ENCODE measurements at places on chromosomes 13 and 19.

- no peak for DNase-seq
These were observed 15.7 kb downstream of the MRPS12 start for GRCh38 chr19:38946229-38947010.

DNA sequence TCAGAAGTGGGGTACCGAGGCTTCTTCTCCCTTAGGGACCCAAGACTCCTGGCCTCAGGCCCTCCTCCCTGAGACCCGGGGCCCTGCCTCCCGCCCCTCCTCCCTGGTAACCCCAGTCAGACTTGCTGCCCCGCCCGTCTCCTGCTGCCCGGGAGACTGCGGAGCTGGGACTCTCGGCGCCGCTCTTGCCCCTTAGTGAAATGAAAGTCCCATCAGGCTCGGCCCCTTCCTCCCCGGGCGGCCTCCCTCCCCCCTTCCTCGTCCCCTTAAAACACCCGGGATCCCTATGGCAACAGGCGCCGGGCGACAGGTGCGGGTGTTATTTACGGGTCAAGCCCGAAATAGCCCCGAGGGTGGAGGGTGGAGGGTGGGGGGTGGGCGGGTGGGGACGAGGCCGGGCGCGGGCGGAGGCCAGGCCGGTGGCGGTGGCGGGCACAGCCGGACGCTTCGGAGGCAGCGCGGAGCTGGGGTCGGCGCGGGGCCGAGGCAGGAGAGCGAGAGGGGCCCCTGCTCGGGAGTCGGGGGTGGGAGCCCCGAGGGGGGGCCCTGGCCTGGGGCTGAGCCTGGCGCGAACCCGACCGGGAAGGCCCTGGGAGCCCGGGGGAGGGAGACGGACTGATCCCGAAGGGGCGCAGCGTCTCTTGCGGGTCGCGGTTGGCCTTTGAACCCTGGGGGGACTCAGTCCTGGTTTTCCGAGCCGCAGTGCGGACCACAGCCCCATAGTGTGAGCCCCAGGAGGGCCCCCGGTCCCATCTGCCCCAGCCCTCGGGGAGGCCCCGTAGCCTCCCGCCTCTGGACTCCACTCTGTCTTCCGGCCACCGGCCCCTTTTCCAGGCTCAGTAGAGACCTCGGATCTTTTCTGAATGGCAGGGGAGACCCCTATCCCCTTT, at the start of gene CACNG6:
Gene CACNG6 (plus strand): TSS at position 414 of the 890 bp plus-strand sequence. CDS start 1,241 bp downstream, outside the sequence.
- no peak for DNase-seq

- no peak for DNase-seq
These were observed 43.8 kb upstream of the GRTP1 start for GRCh38 chr13:113407531-113408393.

DNA sequence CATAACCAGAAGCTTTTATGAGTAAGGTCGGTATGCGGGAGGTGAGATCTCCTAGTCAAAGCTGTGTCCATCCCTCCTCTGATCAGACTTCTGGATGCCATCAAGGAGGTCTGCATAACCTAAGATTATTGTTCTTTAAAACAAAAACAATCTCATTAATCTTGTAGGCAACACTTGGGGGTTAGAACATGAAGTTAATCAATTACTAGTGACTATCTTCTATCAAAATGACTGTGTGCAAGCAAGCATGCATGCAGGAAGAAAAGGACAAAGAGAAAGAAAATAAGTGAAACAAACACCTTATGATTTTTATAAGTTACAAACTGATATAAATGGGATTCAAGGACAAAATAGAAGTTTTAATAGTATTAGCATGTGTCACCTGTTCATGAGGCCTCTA, 2435.9 kb upstream of the PCDH20 start:
- DNase-seq, result no peak

DNA sequence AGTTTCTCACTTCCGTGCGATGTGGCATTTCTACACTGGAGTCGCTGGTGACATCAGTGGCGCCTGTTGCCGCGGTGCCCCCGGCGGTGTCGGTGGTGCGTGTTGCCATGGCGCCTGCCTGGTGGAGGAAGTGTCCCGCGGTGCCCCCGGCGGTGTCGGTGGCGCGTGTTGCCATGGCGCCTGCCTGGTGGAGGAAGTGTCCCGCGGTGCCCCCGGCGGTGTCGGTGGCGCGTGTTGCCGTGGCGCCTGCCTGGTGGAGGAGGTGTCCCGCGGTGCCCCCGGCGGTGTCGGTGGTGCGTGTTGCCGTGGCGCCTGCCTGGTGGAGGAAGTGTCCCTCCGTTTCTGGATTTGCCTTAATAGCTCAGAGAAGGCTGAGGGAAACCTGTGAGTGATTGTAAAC, 127.6 kb downstream of the KDM4B start:
- DNase-seq, result no peak

GRCh38 chr19:30161770-30162169, 210.4 kb upstream of the ZNF536 start:
- no peak for DNase-seq

GRCh38 chr13:77623806-77624205, 73.7 kb upstream of the SLAIN1 start:
- DNase-seq, result no peak

- no peak for DNase-seq
These were observed 30.7 kb upstream of the NFIC start for GRCh38 chr19:3335431-3336350.

DNA sequence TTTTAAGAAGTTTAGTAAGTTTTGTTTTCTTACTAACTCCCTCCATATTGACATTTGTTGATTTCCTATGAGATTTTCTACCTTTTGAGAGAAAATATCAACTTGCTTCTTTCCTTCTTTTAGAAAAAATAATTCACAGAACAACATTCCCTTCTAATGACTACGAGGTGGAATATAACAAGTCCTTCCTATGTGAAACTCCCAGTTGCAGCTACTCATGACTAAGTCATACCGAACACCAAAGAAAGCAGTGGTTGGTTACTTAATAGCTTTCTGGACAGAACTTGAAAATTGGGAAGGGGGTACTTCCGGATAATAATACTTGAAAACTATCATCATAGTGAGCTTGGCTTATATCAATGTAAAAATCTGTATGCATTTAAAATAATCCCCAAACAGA, 144.8 kb downstream of the DACH1 start:
- DNase-seq, result no peak

DNA sequence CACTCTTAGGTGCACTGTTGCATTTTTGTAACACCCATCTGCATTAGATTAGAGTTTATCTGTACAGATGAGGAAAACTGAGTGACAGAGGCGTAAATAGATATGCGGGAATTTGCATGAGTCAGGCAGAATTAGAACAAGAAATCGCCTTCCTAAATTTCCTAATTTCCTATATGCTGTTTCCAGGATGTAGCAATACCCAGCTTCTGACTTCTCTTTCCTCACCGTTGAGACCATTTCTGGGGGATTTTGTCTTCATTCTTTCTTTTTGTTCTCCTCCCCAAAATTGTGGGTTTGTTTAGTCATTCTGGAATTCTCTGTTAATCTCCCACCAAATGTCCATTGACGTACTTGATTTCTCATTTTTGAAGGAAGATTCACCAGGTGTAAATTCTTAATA, 10.6 kb upstream of the ZNF792 start:
- no peak for DNase-seq

DNA sequence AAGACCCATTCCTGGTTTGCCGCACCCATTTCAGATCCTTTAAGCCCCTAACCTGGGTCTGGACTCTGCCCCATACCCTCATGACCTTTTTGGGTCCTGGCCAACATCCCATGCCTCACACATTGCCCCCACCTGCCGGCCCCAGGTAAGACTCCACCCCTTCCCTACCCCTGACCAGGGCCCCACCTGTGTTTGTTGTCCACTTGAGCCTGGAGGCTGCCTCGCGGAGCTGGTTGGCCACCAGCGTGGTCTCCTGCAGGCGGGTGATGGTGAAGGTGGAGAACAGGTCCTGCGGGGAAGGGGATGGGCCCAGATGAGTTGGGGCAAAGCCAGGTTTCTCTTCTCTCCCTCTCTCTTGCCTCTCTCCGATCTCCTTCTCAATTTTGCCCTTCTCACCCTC, 19.5 kb downstream of the MAN2B1 start:
- no peak for DNase-seq

DNA sequence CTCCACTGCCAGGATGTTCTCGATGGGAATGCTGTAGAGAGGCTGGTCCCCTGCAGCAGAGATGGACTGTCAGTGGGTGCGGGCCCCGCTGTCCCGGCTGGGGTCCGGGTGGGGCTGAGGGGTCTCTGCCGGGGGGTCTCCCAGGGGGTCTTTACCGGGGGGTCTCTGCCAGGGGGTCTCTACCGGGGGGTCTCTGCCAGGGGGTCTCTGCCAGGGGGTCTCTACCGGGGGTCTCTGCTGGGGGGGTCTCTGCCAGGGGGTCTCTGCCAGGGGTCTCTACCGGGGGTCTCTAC, 25.7 kb upstream of the C13orf46 start:
- no peak for DNase-seq

DNA sequence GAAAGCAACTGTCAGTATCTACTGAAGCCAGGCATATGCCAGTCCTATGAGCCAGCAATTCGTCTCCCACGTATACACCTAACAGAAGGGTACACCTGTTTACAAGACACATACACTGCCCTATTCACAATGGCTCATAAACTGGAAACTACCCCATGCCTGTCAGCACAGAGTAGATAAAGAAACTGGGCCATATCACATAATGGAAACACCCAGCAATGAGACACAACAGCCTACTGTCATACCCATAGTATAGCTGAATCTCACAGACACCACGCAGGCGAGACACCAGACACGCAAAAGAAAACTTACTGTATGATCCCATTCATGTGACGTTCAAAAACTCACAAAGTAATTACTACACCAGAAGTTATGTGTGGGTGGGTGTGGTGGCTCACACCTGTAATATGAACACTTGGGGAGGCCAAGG, 15.7 kb downstream of the NOSIP start:
- DNase-seq, result no peak

DNA sequence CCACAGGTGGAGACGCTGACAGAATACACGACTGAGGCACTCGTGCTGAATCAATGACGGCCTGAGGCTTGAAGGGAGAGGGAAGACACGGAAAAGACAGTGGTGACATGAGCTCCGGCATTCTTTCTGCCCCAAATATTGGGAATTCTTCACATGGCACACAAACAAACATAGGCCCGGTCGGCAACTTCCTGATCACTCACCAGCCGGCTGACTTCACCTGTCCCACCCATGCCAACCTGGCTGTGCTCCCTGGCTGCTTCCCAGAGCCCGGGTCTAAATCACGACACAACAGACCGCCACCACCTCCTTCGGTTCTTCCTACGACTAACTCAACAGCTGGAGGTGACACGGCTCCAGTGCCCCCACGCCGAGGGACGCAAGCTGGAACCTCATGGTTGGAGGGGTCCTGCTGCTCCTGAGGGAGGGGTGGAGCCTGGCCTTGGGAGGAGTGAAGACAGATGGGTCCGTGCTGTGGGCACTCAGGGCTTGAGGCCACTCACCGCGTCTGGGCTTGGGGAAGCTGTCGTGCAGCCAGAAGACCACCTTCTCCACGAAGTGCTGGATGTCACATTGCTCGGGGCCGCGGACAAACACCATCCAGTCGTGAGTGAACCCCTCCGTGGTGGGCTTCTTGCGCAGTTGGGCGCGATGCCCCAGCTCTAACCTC, 9.6 kb downstream of the MLLT1 start:
- DNase-seq, result no peak

DNA sequence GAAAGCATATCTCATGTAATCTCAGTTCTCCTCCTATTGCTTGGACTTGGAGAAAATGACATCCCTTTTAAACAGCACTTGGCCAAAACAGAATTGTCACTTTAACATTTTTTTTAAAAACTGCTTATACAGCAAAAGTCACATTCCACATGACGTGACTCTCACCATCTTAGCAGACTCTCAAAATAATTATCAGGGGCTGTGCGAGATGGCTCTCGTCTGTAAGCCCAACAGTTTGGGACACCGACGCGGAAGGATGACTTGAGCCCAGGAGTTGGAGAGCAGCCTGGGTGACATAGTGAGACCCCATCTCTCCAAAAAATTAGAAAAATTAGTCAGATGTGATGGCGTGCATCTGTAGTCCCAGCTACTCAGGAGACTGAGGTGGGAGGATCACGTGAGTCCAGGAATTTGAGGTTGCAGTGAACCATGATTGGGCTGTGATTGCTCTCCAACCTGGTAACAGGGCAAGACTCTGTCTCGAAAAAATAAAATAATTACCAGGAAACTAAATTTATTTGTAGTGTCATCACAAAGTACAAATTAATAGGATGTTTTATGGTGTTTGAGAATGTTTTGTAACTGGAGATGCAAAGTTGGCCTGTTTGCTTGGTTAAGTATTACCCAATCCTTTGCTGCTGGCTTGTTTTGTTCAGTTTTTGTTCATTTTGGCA, 8.8 kb downstream of the SAFB start:
- DNase-seq, result no peak

GRCh38 chr19:47860602-47861297, 1.7 kb downstream of the TPRX2 start:
- no peak for DNase-seq

DNA sequence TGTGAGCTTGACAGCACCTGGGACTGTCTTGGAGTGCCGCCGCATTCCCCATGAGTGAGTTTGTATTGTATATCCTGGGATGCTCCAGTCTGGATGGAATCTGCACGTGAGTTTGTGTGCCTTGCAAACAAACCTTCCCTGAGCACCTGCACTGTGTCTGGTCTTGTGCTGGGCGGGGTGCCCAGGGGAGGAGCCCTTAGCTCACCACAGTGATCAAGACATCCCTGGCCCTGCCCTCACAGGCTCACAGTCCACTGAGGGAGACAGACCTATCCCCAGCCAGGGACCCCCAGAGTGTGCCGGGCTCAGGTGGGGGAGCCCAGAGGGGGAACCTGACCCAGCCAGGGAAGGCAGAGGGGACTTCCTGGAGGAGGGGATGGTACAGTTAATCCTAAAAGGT, 1.7 kb upstream of the BCAM start:
- DNase-seq, result no peak

DNA sequence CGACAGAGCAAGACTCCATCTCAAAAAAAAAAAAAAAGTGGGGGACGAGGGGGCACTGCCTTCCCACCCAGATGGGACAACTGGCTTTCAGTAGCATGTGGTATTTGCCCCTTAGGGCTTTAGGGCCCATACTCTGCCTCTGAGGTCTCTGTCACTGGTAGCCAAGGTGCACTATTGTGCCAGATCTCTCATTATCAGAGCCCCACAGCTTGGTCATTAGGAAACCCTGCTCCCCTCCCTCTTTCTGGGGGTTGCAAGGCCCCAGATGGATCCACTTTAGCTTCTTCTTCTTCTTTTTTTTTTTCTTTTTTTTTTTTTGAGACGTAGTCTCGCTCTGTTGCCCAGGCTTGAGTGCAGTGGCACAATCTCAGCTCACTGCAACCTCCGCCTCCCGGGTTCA, 11.2 kb upstream of the ZNF358 start:
- no peak for DNase-seq

DNA sequence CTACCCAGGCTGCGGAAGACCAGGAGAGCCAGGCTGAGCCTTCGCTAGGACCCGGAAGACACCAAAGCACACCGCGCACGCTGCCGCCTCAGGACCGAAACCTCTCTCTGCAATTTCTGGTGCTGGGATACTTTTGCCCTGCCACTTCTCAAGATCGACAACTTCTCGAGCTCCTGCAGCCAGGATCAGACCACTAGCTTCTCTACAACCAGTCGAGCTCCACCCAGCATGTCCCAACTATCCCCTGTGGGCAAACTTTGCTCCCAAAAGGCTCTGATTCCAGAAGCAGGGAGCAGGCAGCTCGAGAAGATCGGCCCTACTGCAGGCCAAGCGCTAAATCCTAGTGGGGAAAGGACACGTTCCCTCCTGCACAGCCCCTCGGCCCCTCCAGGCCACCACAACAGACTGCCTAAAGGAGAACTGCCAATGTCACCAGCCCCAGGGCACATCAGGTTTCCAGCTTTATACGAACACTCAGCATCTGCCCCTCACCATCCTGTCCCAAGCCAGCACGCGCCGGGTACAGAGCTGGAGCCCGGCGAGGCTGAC, 979 bp downstream of the AKAP8 start:
- peak; percentile 26 for DNase-seq

Measured in stimulated activated CD4-positive, alpha-beta T cell treated with anti-CD3 and anti-CD28 coated beads, Interleukin-15, amount 100 ng/mL, for 1 hour (primary cell).